ENCODE measurements at places on chromosomes 12 and 14. TPM values are rescaled to one million over a fixed set of nuclear protein-coding genes. Genes with fewer than 3 reads are reported as not detected.

- DNase-seq = peak; percentile 43
Observed at GRCh38 chr12:64404470-64405256, 471 bp downstream of the XPOT start.

- peak; percentile 54 for DNase-seq
Observed at GRCh38 chr12:49358483-49359141, 8.7 kb upstream of the SPATS2 start.

DNA sequence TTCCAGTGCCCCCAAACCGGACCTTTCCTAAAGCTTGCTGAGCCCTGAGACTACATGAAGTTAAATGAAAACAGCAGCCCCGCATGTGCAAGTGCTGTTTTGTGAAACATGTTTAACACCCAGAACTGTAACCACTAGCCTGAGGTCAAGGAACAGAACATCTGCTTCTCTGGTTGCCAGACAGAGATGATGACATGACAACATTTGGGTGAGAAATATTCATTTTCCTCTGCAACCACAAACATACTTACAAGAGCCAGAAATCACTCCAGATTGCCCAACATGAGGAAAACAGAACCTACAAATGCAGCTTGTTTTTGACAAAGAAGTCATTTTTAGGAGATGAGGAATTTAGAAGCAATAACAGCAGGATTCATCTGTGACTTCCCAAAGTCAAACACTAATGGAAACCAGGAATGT lies 110.4 kb downstream of the BCAT1 start:
- DNase-seq = peak; percentile 13

CDKL1 gene
- total RNA-seq = 3.6 TPM

LRCOL1 gene
- not detected for total RNA-seq

EIF2S3B gene
- total RNA-seq = 0.48 TPM

NOS1 gene
- total RNA-seq = not detected

BMP4 gene
- not detected for total RNA-seq
